ENCODE measurements at places on chromosomes 7 and 10. TPM values are rescaled to one million over a fixed set of nuclear protein-coding genes. Genes with fewer than 3 reads are reported as not detected.

Gene OR2A7
- polyA plus RNA-seq = 2.5 TPM

GRCh38 chr7:113142385-113143119 is 24.2 kb upstream of the SMIM30 start:
- DNase-seq = no peak

Gene BMI1
- 11.2 TPM for polyA plus RNA-seq

GRCh38 chr10:26960308-26960707 is 99.5 kb upstream of the ABI1 start:
- no peak for DNase-seq

GRCh38 chr10:30500534-30500933 is 66.5 kb downstream of the MAP3K8 start:
- DNase-seq = no peak

DNA sequence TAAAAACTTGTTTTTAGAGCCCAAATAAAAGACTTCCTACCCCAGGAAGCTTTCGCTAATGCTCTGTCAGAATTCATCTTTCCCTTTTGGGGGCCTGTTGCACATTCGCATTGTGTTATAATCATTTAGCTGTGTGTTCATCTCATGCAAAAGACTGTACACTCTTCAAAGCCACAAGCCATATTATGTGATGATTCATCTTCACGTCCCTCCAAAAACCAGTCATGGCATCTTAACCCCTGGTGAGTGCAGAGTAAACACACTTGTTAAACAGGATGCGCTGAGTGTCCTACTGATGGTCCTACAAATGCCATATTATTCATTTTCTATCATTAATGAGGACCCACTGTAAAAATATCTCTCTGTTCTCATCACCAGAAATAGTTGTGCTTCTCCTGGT is 235.4 kb downstream of the KIAA1217 start:
- no peak for DNase-seq
